Nucleus accumbens (tissue), 56 donors: ENCODE measurements at places on chromosomes 3 and 15.

GRCh38 chr3:94036909-94037507 is 8.6 kb upstream of the STX19 start:
- DNase-seq = no peak

DNA sequence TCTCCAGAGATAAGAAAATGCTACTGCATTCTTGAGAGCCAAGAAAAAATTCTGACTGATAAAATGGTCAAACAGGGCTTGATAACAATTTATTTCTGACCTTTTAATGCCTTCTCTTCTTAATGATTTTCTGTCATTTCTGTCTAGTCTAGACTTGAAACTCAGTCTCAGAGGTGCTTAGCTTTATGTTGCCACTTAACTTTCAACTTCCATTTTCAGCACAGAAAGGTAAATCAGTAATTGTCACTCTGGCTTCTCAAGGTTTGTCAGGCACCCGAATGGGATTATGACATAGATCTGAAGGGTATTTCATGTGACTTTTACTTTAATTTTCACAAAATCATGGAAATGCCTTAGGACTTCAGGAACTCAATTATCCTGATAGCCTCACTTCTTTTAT is 155.4 kb upstream of the GBE1 start:
- DNase-seq = no peak

GRCh38 chr15:51726302-51727073 is 11.0 kb downstream of the LYSMD2 start:
- DNase-seq = no peak

DNA sequence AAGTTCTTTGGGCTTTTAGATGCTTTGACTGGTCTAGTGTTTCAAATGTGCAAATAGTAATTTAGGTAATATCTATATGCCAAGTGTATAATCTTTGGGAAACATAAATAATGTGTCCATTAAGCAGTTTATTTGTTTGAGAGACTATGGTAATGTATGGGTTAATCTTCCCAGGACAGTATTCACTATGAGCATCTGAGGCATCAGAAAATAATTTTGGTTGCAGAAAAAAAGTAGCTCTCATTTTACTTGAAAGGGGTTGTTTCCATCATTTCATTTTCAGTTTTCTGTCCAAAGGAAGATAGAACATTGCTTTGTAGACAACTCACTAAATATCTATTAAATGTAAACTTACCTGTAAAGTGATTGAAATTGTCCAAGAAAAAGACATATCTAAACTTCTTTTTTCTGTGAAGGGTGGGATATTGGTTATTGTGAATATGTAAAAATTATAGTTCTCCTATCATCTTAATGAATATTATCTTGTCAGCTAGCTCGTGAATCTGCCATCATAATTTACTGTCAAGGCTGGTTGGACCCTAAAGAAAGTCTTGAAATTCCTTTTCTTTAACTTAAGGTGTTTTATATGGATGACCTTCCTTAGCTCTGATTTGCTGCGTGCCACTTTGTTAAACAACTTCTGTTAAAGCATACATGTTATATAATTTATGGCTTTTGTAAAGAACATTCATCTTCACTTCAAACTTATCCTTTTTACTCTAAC is 108.8 kb downstream of the EPHA3 start:
- DNase-seq = no peak
